Stimulated activated CD8-positive, alpha-beta memory T cell treated with anti-CD3 and anti-CD28 coated beads, Interleukin-2, amount 100 ng/mL, for 48 hours (primary cell): ENCODE measurements at places on chromosomes 11 and 22.

DNA sequence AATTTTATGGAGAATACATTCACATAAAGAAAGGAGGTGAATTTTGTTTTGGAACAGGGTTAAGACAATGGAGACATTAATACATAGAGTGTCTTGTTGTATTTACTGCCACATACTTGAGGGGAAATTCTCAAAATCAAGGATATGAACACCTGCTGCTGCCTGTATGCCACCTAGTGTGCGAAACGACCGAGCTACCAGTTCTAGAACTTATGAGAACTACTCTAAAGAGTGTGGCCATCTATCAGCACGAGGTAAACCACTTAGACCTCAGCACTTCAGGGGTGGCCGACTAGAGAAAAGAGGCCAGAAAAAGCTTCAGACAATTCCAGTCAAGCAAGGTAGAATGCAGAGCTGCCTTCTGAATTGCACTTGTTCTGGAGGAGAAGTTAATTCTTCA lies 1.5 kb upstream of the AGBL2 start:
- no peak for DNase-seq

DNA sequence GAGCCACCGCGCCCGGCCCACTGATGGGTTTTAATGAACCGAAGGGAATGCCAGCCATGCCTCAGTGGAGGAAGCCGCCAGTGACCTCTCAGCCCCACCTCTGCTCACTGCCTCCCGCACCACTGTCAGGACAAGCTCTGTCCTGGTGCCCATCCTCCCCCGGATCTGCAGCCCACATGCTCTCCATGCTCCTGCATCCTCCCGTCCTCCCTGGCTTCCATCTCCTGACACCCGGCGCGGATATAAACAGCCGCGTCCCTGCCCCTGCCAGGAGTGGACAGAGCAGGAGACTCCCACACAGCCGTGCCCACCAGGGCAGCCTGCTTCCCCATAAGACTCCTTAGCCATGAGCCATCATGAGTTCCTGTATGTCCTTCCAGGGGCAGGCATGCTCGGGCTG lies 26.9 kb downstream of the MACROD1 start:
- DNase-seq = no peak

- DNase-seq = no peak
Measured at GRCh38 chr11:70846781-70847655, 405.4 kb downstream of the SHANK2 start.

DNA sequence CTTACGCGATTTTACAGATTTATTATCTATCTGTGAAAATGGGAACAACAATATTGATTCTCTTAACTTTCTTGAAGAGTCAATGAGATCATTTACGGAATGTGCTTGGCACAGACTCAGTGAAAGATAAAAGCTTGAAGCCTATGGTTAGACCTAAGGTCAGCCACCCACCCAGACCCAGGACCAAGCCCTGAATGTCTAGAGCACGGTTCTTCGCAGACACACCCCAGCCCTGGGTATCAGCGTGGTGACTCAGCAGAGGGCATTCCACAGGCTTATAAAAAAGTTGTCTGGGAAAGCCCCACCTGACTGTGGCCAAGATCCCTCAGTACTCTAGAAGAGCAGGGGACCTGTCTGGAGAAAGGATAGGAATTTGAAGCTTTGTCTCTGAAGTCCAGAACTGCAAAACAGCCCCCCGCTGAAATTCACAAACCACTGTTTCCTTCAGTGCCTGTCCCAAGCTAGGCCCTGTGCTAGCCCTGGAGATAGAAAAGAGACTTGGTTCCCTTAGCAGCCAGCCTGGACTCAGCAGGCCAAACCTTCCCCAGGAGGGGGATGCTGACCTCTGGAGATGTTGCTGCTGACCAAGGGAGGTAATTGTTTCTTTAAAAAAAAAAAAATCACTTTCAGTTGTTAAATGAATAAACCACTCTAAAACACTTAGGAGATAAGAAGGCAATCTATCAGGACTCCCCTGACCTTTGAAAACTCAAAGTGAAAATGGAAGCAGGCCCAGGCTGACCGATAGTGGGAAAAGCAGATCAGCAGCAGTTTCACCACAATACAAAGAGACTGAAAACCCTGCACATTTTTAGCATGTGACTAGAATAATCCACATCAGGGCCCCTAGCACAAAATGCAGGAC lies 114.0 kb downstream of the ABTB2 start:
- DNase-seq = peak; percentile 38

DNA sequence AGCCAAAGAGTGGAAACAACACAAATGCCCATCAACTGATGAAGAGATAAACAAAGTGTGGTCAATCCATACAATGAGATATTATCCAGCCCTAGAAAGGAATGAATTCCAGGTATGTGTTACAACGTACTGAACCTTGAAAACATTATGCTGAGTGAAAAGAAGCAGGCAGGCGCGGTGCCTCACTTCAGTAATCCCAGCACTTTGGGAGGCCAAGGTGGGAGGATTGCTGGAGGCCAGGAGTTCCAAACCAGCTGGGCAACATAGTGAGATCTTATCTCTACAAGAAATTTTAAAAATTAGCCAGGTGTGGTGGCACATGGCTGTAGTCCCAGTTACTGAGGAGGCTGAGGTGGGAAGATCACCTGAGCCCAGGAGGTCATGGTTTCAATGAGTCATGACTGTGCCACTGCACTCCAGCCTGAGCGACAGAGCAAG lies 24.6 kb upstream of the TESMIN start:
- DNase-seq = no peak

DNA sequence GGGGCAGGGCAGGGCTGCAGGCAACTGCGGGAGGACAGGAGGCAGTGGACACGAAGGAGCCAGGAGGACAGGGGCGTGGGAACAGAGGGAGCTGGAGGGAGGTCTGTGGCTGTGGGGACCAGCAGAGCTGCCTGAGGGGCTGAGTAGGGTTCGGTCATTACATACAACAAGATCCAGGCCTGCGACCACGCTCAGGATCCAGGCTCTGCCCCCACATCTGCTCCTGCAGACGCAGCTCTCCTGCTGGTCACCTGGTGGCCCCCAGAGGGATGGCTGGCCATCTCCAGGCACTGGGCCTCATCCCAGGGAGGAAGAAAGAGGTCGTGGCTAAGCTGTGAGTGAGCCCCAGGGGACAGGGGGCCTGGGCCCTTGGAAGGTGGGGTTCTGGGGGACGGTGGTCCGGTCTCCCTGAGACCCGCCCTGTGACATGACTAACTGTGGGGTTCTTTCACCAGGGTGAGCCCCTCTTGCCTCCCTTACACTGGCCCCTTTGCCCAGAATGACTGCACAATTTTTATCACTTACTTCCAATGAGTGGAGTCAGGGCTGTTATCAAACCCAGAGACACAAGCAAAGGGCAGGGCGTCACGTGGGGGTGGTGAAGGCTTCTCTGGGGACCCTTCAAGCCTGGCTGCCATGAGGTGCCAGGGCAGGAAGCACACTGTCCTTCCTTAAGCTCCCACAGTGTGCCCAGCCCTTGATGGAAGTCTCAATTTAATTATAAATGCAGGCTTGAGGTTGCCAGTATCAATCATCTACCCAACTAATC lies 6.7 kb upstream of the APOBEC3A start:
- no peak for DNase-seq

DNA sequence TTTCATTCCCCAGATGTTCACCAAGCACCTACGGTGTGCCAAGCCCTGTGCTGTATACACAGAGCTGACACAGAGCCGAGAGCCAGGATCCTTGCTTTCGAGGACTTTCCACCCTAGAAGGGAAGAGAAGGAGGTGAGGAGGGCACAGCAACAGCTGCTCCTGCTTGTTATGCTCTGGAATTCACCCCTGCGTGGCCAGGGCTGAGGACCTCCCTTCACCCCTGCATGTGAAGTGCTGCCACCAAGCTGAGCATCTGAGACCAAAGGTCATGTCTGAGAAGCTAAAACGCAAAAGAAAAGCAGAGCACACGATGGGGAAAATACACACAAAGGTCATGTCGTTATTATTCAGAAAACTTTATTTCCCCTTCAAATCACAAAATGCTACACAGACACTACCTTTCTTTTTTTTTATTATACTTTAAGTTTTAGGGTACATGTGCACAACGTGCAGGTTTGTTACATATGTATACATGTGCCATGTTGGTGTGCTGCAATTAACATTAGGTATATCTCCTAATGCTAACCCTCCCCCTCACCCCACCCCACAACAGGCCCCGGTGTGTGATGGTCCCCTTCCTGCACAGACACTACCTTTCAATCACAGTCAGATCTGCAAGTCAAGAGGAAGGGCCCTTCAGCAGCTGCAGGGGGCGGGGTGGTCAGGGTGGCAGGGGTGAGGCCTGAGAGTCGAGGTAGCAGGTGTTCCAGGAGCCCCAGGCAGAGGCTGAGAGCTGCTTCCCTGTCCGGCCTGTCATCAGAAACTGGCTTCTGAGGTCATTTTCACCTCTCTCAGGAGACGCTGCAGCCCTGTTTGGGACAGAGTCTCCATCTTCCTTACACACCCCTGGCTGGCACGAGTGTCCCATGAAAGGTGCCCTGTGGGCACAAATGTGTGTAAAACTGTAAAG lies 40.1 kb upstream of the PRR5 start:
- DNase-seq = no peak

DNA sequence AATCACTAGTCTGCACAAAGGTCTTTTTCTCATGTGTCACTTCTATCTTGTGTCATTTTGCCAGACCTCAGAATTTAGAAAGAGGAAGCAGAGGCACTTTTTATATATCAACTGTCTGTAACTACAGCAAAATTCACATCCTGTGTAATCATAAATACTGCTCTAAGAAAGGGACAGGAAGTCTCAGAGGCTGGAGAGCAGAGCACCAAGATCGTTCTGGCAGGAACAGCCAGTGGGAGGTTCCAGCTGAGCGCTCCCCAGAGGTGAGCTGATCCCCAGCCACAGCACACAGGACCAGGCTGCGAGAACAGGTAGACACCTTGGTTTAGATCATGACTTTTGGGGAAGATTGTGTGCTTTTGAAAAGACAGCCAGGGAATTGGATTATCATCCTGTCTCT lies at the start of gene MS4A7:
Gene MS4A7 (plus strand): TSS at position 179 of the 400 bp plus-strand sequence. CDS start 4,610 bp downstream, outside the sequence.
- DNase-seq = no peak

DNA sequence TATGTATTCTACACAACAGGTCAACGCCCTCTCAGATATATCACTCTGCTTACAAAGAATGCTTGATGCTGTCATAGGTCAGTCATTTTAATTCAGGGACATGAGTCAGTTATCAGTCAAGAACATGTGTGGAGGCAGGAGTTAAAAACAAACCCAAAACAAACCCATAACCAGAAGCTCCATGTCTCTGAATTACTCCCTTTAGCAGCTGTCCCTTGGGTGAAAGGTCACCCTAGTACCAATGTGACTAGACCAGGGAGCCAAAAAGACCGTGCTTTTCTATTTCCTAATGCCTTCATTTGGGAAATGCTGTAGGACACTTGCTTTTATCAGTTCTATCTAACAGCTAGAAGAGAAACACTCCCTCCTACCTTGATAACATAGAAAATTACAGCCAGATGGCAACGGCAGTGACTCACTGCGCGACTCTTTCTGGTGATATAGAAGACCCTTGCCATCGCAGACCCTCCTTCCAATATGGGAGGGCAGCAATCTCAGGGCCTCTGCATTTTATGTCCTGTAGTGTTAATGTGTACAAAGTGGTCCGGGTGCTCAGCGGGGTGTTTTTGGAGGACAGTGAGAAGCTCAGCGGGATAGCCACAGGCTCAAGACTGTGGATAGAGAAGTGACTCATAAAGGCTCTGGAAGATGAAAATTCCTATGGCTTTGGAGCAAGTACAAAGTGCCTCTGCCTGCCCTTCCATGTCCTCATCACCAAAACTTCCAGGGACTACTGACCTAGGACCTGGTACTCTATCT lies 24.8 kb downstream of the APOL5 start:
- no peak for DNase-seq
